Adrenal gland (tissue), 19 donors: ENCODE measurements at places on chromosomes 6 and 20. TPM values are rescaled to one million over a fixed set of nuclear protein-coding genes. Genes with fewer than 3 reads are reported as not detected.

Gene TCF19
- 2.1 TPM for total RNA-seq

Gene SLC22A7
- total RNA-seq, result not detected

Gene TNFRSF6B
- total RNA-seq, result 1.3 TPM

Gene CCN2
- 93.3 TPM for total RNA-seq

Gene AGPAT4
- 13.1 TPM for total RNA-seq

Gene RNF39
- not detected for total RNA-seq

Gene COX4I2
- total RNA-seq, result not detected

Gene SLC52A3
- 0.55 TPM for total RNA-seq

Gene RNF144B
- total RNA-seq, result 8.4 TPM

Gene SNAI1
- 10.7 TPM for total RNA-seq

Gene RBPJL
- not detected for total RNA-seq

Gene SYTL3
- total RNA-seq, result 2.3 TPM

Gene FAM83C
- total RNA-seq, result not detected

Gene ENPP3
- total RNA-seq, result 7.7 TPM

Gene GRM1
- 0.08 TPM for total RNA-seq

Gene MYLK4
- total RNA-seq, result 0.61 TPM

Gene ULBP3
- total RNA-seq, result 5.7 TPM

Gene BTBD3
- 57.9 TPM for total RNA-seq

Gene OLIG3
- not detected for total RNA-seq

Gene GPRC6A
- 7.3 TPM for total RNA-seq

Gene DNAH8
- total RNA-seq, result not detected

Gene KIF25
- not detected for total RNA-seq

Gene DDX43
- not detected for total RNA-seq

Gene DYNLT2
- total RNA-seq, result 1.5 TPM

Gene SLC32A1
- not detected for total RNA-seq

Gene ACTL10
- 0.46 TPM for total RNA-seq

Gene NMBR
- total RNA-seq, result not detected

Gene IPCEF1
- total RNA-seq, result 1.1 TPM

Gene TULP4
- 62.5 TPM for total RNA-seq

Gene KIF6
- 1.2 TPM for total RNA-seq

Gene ZC2HC1B
- not detected for total RNA-seq

Gene DEFB124
- not detected for total RNA-seq

Gene CAGE1
- total RNA-seq, result not detected

Gene IL17F
- not detected for total RNA-seq

Gene TP53TG5
- total RNA-seq, result 0.78 TPM

Gene GJA10
- total RNA-seq, result not detected

Gene CCN6
- total RNA-seq, result not detected

Gene GHRH
- total RNA-seq, result not detected

Gene OXT
- total RNA-seq, result not detected

Gene BPIFB2
- not detected for total RNA-seq

Gene NKAPL
- total RNA-seq, result 3.4 TPM

Gene VSTM2L
- total RNA-seq, result 4.6 TPM

Gene EDN1
- total RNA-seq, result 0.18 TPM

Gene MYBL2
- 1.4 TPM for total RNA-seq

Gene TGIF2
- 11.3 TPM for total RNA-seq

Gene SLC24A3
- 3.0 TPM for total RNA-seq

Gene ZBP1
- 0.50 TPM for total RNA-seq

Gene CST4
- total RNA-seq, result not detected

Gene C20orf202
- total RNA-seq, result 0.95 TPM

Gene PROKR2
- total RNA-seq, result not detected

Gene SLCO4A1
- 4.7 TPM for total RNA-seq

Gene TSPYL4
- total RNA-seq, result 45.7 TPM

Gene OR2H2
- total RNA-seq, result not detected

Gene HLA-DOA
- 4.4 TPM for total RNA-seq

Gene NR2E1
- total RNA-seq, result 0.20 TPM

Gene OTOR
- not detected for total RNA-seq

Gene ABCF1
- 27.0 TPM for total RNA-seq

Gene PRL
- not detected for total RNA-seq

Gene CLVS2
- total RNA-seq, result 0.08 TPM
